ENCODE measurements at places on chromosomes 6 and 20.

- no peak for DNase-seq
These were observed 178.9 kb upstream of the MYLIP start for GRCh38 chr6:15949982-15950381.

DNA sequence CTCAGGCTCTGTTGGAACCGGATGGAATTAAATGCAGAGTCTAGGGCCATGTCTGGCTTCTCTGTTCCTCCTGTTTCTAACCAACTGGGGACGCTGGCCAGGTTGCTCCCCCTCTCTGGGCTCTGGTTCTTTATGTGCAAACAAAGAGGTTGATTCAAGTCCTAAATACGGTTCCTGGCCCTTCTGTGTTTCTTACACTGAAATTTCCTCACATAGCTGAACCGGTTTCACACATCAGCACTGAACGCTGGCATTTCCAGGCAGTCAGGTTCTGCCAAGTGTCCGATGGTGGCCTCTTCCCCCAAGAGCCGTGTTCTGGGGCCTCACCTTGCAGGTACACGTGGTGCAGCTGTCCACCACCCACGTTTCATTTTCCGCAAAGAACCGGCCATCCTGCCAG is 13.5 kb downstream of the THBS2 start:
- DNase-seq: no peak

DNA sequence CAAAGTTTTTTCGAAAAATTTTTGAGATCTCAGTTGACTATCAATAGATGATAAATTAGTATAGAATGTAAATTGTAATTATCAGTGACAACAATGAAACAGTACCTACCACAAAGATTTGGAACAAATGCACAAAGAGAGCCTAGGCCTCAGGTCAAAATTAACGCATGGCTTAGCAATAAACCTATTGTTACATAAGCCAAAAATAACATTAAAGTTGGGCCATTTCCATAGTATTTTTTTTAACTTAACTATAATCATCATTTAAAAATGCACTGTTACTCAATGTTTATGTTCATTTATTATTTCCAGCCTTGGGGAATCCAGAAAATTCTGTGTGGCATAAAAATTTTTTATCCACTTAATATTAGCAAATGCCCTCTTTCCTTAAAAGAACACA is 117.0 kb downstream of the EPB41L2 start:
- DNase-seq: no peak

DNA sequence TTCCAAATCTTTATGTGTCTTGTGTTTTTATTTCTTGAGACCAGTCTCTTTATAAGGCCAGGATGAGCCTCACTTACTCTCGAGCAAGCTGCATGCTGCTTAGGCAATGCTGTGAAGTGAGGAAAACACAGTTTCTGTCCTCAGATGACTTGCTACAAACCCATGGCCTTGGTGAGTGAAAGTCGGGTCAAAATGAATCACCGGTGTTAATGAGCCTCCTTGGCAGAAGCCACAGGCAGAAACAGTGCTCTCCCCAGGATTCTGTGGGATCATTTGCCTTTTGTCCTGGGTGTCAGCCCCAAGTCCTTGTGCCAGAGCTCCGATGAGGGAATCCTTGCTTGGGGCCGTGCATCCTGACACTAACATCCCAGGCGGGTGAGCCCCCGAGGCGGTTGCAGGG is 482.5 kb downstream of the QKI start:
- no peak for DNase-seq

DNA sequence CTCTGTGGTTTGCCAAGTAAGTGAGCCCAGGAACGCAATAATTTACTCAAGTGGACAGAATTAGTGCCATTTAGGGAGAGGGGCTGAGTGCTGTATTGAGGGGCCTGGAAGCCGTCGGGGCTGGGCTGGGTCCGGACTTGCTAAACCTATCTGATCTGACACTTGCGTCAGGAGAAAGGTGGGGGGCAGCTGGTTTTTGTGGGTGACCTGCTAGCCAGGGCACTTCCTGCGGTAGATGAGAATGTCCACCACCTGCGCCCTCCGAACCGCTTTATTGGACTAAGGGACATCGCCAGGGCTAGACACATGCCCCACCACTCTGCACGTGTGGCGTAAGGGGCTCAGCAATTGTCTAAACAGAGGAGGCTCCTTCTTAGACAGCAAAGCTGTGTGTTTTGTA is 139.1 kb downstream of the CDH4 start:
- no peak for DNase-seq

DNA sequence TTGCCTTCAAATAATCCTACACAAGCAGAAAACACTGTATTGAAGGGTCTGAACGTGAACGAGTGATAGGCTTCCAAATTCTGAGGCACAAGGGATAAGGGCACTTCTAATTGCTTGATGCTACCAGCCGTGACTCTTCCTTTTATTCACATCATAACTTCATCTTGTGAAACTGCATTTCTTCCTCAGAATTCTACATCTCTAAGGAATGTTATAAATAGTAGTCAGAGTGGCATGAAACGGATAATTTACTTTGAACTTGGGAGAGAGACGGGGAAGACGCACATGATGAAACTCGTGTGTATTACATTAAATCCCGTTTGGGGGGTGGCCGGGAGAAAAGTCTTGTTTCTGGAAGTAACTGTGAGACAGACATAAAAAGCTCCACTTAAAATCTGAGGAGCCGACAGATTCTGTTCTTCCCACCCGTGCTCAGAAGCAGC is 754 bp downstream of the HDDC2 start:
- DNase-seq: no peak

GRCh38 chr6:124974771-124975377 is 12.6 kb downstream of the RNF217 start:
- DNase-seq: no peak

- DNase-seq: no peak
These were observed 607.4 kb downstream of the HACE1 start for GRCh38 chr6:104252276-104252675.

- DNase-seq: no peak
These were observed 6.1 kb downstream of the ADGRB3 start for GRCh38 chr6:68641172-68641571.

GRCh38 chr20:22974354-22974753 is 60.8 kb upstream of the SSTR4 start:
- no peak for DNase-seq

DNA sequence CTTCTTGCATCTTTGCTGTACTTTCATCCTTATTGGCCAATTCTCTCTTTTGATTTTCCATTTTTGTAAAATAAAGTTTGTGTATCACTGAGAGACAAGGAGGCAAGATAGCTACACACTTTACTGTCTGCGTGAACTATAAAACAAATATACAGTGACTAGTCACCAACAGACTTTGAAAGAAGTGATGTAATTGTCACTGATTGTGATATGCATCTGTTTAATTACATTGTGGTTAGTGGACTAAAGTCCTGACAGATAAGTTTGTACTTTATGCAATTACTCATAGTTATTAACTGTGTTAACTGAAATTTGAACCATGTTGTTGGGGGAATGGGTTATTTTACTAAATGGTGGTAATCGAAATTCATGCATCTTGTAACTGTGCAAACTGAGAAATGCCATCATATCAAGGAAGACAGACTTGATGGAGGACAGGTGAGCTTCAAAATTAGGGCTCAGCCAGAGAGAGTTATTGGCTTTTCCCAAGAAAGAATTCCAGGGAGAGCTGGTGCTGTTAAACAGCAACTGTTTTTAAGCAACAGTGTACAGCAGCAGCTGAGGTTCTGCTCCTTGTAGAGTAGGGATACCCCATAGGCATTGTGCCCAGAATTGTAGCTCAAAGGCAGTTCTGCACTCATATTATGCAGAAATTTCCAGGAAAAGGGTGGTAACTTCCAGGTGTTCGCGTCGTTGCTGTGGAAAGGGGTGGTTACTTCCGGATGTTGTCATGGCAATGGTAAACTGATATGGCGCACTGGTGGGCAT is 62.9 kb downstream of the EFHC1 start:
- DNase-seq: no peak

- peak; percentile 93 for DNase-seq
These were observed 11.5 kb upstream of the CDKN1A start for GRCh38 chr6:36666826-36667591.
